Heart left ventricle (tissue), 16 donors: ENCODE measurements at places on chromosomes 1 and 21. TPM values are rescaled to one million over a fixed set of nuclear protein-coding genes. Genes with fewer than 3 reads are reported as not detected.

GRCh38 chr1:13699936-13700520 is at the start of gene PRDM2:
Gene PRDM2, plus strand, starts transcription at chr1:13700188. Its CDS starts 15,418 bp downstream, at chr1:13715606.
- H3K36me3 ChIP-seq = no peaks in the 10 kb centered on the region
- peaks cover 11% of the 10 kb centered on the region for H3K4me1 ChIP-seq
- peaks cover 6% of the 10 kb centered on the region for H3K27me3 ChIP-seq
- H3K27ac ChIP-seq = peak within 1 kb of the TSS; percentile 78

DNA sequence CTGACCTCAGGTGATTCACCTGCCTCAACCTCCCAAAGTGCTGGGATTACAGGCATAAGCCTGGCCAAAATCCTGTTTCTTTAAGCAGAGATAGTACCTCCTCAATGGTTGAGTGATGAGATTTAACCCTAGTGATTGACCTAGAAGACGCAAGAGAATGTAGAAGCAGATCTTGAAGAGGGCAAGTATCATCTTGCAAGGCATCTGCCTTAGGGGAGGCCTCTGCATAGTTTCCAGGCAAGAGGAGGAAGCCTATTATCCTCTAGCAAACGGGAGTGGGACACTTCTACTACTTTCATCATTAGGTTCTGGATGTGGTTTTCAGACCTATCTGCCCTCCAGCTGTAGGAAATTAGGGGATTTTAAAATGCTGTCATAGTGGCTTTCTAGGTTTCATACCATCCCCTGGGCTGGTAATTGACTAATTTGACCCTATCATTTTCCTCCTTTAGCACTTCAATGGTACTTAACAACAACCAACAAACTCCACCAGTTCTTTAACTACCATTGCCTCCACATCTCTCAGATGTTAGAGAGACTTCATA is 10.0 kb upstream of the TRIM62 start:
- no peak overlapping the region for H3K4me3 ChIP-seq
- no peaks in the 10 kb centered on the region for H3K27me3 ChIP-seq
- no peaks in the 10 kb centered on the region for H3K36me3 ChIP-seq
- H3K4me1 ChIP-seq = no peaks in the 10 kb centered on the region

GRCh38 chr1:93750955-93751354 is 69.3 kb upstream of the BCAR3 start:
- peaks cover 4% of the 10 kb centered on the region for H3K27me3 ChIP-seq
- H3K4me3 ChIP-seq = no peak overlapping the region
- peaks cover 27% of the 10 kb centered on the region for H3K4me1 ChIP-seq
- DNase-seq = no peak
- no peaks in the 10 kb centered on the region for H3K36me3 ChIP-seq

DNA sequence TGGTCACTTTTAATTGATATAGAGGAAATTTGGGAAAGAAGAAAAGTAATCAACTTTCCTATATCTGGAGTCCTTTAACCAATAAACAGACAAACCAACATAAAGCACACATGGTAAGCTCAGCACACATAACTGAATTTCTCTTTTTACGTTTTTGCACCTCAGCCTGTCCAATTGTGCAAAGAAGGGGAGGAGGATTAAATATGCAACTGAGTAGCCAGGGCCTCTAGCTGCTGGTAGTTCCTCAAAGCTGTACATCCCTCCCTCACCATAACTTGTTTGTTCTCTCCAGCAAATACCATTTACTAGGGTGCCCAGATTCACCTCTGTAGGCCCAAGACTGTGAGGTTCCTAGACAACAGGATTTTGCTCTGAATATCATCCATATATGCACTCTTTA is 25.4 kb downstream of the ST6GALNAC5 start:
- no peak overlapping the region for H3K4me3 ChIP-seq
- no peak for DNase-seq
- H3K27me3 ChIP-seq = no peaks in the 10 kb centered on the region
- no peak overlapping the region for H3K27ac ChIP-seq
- H3K36me3 ChIP-seq = no peaks in the 10 kb centered on the region
- H3K4me1 ChIP-seq = no peaks in the 10 kb centered on the region

DNA sequence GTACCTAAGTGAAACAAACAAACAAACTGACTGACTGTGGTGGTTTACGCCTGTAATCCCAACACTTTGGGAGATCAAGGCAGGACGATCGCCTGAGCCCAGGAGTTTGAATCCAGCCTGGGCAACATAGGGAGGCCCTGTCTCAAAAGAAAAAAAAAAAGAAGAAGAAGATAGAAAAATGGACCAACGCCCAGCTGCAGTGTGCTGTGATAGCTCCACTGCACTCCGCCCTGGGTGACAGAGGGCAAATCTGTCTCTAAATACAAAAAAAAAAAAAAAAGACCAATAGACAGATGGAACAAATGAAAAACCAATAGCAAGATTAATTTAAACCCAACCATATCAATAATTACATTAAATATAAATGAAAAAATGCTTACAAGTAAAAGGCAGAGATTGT is 13.9 kb downstream of the AKR7A3 start:
- no peak overlapping the region for H3K27ac ChIP-seq
- DNase-seq = no peak
- no peaks in the 10 kb centered on the region for H3K4me1 ChIP-seq
- no peak overlapping the region for H3K4me3 ChIP-seq
- no peaks in the 10 kb centered on the region for H3K36me3 ChIP-seq
- no peaks in the 10 kb centered on the region for H3K27me3 ChIP-seq

GRCh38 chr1:98047171-98047570 is 126.3 kb upstream of the DPYD start:
- DNase-seq = no peak
- H3K4me3 ChIP-seq = no peak overlapping the region
- peaks cover 85% of the 10 kb centered on the region for H3K27me3 ChIP-seq
- H3K4me1 ChIP-seq = peaks cover 21% of the 10 kb centered on the region

DNA sequence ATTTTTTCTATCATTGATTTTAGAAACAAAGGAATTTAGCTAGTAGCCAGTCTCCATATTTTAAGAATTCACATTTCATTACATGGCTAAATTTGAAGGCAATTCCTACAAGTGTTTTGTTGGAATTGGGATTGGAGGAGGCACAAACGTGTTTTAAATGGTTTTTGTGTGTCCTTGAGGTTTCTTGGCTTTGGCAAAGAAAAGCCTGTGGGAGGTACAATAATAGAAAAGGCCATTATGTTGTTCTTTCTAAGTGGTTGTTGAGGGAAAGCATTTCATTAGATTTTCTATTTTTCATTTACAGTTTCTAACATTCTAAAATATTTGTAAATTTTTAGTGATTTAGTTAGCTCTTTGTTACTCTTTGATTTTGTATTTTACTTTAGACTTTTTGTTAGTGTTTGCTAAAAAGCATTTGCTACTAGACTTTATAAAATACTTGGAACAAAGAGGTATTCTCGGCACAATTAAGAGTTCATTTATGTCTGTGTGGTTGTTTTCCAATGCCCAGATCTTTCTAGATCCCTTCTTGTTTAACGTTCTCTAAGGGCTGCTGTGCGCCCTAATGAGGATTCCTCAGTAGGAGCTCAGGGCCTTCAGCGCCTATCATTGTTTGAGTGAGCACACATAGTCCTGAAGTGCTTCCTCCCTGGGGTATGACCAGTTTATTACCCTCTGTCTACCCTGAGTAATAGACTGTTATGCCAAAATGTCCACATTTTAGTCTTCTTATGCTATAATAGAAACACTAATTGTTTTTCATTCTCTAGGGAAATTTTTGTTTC is 70.0 kb upstream of the KIAA1614 start:
- no peaks in the 10 kb centered on the region for H3K27me3 ChIP-seq
- H3K27ac ChIP-seq = no peak overlapping the region
- H3K4me1 ChIP-seq = no peaks in the 10 kb centered on the region

- peaks cover 4% of the 10 kb centered on the region for H3K4me1 ChIP-seq
- no peak overlapping the region for H3K27ac ChIP-seq
- no peak for DNase-seq
Measured at GRCh38 chr1:196873385-196873784, 14.5 kb upstream of the CFHR4 start.

- peaks cover 2% of the 10 kb centered on the region for H3K4me1 ChIP-seq
- no peak overlapping the region for H3K4me3 ChIP-seq
- DNase-seq = no peak
- H3K36me3 ChIP-seq = no peaks in the 10 kb centered on the region
- H3K27me3 ChIP-seq = no peaks in the 10 kb centered on the region
Measured at GRCh38 chr1:50829014-50829958, 130.8 kb downstream of the FAF1 start.

DNA sequence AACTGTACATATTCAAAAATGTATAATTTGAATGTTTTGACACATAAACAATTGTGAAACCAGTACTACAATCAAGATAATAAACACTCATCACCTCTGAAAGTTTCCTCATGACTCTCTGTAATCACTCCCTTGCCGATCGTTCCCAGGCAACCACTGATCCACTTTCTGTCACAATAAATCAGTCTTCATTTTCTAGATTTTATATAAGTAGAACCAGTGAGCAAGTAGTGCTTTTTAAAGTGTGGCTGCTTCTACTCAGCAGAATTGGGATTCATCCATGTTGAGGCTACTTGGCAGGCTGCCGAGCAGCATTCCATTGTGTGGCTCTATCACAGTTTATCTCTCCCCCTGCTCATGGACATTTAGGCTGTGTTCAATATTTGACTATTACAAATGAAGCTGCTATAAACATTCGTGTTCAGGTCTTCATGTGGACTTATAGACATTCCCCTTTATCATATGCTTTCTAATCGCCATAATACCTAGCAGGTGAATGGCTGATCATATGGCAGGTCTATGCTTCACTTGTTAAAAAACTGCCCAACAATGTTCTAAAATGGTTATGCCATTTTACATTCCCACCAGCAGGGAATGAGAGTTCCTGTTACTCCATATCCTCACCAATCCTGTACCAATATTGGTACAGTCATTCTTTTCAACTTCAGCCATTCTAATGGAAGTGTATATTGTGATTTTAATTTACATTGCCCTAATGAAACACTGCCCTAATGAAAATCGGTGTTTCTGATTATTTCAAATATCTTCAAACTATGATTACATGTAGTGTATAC is 20.5 kb downstream of the TEX38 start:
- H3K27ac ChIP-seq = no peak overlapping the region
- H3K4me1 ChIP-seq = peaks cover 21% of the 10 kb centered on the region
- no peak overlapping the region for H3K4me3 ChIP-seq
- DNase-seq = no peak
- no peaks in the 10 kb centered on the region for H3K27me3 ChIP-seq
- H3K36me3 ChIP-seq = peaks cover 17% of the 10 kb centered on the region

DNA sequence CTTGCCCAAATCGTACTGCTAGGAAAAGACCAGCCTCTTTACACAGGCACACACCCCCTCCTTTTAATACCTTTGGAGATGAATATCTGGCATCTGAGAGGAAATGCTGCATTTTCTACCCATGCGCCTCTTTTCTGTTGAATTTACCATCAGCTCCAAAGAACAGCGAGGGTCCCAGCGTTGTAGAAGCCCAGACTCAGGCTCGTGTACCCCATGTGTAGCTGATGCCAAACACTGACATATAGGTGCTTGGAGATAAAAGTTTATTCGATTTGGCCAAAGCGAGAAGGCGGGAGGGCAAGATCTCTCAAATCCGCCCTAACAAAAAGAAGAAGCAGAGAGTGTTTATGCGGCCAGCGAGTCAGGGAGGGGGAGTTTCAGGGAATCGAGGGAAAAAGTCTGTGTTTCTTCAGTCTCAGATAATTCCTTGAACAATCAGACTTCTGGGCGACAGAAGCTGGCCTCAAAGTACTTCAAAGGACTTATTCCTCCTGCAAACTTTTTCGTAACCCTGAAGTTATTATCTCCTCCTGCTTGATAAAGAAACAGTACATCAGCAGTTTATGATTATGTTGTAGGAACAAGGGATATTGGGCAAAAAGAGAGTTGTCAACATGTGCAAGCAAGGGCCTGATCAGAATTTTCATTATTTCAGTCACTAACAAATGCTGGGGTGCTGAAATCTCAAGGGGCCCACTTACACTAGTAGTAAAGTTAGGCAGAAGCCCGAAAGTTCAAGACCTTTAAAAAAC is 642 bp upstream of the CREG1 start:
- H3K36me3 ChIP-seq = no peaks in the 10 kb centered on the region
- peak overlapping the region; percentile 76 for H3K27ac ChIP-seq
- peaks cover 44% of the 10 kb centered on the region for H3K4me1 ChIP-seq
- no peak for DNase-seq
- H3K4me3 ChIP-seq = peak overlapping the region; percentile 84

DNA sequence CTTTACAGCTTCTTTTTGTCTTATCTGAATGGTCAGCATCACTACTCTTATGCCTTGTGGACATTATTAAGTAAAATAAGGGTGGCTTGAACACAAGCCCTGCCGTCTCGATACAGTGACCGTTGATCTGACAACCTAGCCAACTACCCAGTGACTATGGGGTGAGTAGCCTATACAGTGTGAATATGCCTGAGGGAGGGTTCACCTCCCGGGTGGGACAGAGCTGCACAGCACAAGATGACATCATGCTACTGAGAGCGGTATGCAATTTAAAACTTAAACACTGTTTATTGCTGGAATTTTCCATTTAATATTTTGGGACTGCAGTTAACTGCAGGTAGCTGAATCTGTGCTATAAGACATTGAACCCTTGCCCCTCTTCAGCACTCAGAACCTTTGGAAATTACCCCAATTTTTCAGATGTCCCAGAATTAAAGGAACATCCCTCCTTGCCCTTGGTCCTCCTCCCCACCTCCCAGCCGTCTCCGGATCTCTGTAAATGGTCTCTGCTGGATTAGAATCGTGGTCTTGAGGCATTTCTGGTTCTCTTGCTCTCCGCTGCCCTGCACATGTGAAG is 618.5 kb downstream of the PTPRU start:
- no peaks in the 10 kb centered on the region for H3K4me1 ChIP-seq
- no peaks in the 10 kb centered on the region for H3K27me3 ChIP-seq
- no peak for DNase-seq
- H3K36me3 ChIP-seq = no peaks in the 10 kb centered on the region

SAMD11 gene
- total RNA-seq = 0.38 TPM

DNA sequence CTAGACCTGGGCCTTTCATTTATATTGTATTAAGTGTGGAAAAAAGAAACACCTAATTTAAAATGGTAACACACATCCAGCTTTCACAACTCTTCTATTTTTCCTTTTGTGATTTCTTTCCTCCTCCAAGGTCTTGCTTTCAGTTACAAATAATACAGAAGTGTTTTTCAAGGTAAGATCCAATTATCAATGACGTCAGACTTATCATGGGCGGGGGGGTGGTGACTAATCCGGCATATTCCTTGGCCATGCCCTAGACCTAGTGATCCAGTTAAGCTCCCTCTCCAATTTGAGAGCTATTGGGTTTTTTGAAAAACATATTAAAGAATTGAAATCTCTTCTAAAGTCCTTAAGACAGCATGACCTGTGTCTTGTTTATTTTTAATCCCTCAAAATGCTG is 669.9 kb upstream of the NR5A2 start:
- no peak for DNase-seq
- H3K4me3 ChIP-seq = no peak overlapping the region
- no peak overlapping the region for H3K27ac ChIP-seq
- no peaks in the 10 kb centered on the region for H3K27me3 ChIP-seq
- H3K4me1 ChIP-seq = no peaks in the 10 kb centered on the region

FMOD gene
- total RNA-seq = 6.1 TPM
